ENCODE measurements at places on chromosomes 7 and 10.

DNA sequence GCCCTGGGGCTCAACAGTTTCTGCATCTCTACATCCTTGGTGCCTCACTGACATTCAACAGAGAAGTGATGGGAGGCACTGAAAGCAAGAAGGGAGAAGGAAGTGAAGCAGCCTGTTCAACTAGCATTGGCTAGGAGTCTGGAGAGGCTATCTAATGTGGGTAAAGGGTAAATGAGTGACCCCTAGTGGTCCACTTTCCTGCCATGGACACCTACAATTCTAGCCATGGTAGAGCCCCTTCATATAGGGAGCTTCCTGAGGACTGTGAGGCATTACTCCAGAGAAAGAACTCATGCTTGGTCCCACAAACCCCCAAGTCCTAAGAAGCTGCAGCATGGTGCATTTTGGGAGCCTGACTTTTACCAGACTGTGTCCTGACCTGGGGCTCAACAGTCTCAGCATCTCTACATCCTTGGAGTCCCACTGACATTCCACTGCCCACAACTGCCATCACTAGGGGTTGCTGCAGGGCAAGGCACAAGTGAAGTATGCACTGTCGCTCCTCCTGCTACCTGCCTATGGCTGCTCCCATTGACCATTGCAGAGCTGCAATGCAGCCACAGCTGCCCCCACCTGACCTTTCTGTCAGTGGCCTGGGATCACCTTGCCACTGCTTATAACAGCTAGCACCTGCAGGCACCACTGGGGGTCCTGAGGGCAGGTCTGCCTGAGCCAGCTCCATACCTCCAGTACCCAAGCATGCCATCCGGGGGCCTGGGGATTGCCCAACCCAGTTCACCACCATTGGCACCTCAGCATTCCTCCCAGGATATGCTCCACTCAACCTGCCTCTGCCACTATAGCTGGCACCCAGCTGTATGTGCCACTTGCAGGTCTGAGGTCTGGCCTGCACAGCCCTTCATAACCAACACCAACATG is 44.1 kb upstream of the CDK6 start:
- no peak for DNase-seq

DNA sequence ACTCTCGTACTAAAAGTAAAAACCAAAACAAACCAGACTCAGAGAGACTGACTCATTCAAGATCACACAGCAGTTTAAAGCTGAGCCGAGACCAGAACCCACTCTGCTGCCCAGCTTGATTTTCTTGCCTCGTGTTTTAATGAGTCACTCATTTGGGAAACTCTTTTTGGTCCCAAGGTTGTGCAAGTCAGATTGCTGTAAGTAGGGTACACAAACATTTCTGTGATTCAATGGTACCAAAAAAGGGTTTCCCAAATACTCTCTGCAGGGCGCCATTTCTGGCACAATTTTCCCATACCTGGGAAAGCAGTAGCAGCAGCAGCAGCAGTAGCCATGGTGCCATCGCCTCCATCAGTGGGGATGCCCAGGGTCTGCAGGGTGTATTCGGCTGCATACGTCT is 69.9 kb downstream of the ASAH2B start:
- DNase-seq: no peak

DNA sequence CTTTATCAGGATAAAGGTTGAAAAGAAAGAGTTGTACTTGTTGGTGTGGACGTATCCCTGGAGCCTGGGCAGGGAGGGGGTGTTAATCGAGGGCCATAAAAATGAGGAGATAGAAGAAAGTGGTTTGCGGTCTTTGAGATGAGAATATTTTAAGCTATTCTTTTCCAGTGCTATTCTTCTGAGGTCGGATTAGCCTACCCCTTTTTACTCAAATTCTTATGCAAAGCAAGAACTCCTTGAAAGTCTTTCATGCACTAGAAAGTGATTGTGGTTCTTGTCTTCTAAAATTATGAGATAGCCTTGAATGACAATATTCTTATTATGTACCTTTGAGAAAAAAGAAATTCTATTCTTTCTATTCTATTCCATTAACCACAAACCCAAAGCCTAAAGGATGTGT is 201.3 kb upstream of the SEMA3C start:
- DNase-seq: no peak

DNA sequence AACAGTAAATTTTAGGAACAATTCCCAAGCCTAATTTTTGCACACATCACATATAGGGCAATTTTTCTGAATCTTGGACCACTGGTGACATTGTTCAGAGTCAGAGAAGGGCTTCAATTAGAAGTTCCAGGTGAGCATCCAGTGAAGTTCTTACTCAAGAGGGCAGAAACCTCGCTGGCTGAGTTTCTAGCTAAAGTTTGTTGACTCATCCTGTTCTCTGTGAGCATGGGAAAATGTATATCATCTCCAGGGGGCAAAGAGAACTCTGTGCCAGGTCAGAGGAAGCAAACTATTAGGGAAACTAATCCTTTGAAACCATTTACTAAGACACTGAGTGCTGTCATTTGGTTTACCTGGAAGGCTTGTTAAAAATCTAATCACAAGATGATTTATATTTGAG is 695.6 kb upstream of the IGFBP3 start:
- no peak for DNase-seq

GRCh38 chr7:106369816-106370215 is 85.0 kb upstream of the NAMPT start:
- DNase-seq: no peak

- DNase-seq: no peak
Measured at GRCh38 chr7:45919993-45920459, 1.0 kb downstream of the IGFBP3 start.

DNA sequence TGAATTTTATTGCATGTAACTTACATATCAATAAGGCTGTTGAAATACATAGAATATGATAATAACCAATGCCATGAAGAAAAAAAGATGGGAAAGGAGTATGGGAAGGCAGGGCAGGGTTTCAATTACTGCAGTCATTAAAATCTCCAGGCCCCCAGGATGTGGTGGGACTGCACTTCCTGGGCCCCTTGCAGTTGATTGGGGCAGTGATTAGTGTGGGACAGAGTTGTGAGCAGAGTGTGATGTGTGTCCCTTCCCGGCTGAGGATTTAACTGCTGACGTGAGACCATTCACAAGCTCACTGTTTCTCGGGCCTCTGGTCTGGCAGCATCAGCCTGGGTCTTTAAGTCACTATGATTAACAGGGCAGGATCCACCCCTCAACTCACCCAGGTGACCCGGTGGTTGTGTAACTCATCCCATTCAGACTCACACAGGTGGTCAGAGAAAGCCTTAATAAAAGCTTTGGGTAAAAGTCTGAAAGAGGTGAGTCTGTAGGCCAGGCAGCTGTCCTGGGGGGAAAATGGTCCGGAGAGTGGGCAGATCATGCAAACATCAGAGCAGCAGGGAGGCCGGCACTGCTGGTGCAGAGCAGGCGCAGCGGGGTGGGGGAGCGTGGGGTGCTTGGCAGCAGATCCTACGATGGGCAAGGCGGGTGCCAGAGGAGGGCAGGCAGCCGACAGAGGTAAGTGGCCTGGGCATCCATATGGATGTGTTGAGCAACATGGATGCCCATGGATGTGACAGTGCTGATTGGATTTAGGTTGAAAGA is 36.3 kb upstream of the WDFY4 start:
- DNase-seq: no peak

DNA sequence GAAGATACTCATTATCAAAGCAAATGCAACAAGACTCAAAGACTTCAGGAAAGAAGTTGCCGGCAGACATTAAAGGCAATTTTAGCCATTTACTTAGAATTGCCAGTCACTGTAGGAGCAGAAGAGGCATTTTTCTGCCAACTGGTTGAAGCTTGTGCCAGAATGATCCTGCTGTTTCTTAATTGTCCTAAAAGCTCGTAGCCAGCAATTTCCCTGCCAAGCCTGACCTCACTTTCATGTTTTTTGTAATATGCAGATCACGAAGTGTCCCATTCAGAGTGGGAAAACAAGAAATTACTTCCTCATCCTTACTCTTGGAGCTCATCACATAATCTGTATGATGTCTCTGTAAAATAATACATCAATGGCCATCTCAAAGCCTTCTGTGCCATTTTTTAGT is 130.9 kb upstream of the ANKRD1 start:
- DNase-seq: no peak

DNA sequence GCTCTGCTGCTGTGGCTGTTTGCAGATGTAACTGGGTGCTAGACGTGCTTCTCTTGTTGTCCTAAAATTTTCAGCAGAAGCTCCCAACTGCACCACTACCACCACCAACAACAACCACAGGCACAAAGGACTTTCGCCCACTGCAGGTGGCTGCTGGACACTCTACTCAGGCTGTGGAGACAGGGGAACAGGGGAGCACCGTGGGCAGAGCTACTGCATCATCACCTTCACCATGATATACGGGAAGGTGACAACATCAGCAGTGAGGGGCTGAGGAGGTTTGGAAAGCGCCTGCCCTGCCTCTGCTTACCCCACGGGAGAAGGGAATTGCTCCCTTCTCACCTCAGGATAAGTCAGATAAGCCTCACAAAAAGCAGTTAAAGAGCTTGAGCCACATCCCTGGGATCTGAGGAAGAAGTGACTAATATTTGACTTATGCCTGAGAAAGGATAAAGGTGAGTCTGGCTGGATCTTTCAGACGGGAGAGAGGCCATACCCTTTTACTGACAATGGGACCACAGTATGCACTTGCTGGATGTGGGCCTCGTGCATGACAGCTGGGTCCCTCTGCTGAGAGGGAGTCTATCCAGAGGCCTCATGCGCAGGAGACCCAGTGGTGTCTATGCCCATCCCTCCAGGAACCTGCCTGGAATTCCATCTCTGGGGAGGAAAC is 217.6 kb downstream of the KLF6 start:
- no peak for DNase-seq

GRCh38 chr10:69650589-69651261 is 20.7 kb downstream of the FAM241B start:
- DNase-seq: no peak

DNA sequence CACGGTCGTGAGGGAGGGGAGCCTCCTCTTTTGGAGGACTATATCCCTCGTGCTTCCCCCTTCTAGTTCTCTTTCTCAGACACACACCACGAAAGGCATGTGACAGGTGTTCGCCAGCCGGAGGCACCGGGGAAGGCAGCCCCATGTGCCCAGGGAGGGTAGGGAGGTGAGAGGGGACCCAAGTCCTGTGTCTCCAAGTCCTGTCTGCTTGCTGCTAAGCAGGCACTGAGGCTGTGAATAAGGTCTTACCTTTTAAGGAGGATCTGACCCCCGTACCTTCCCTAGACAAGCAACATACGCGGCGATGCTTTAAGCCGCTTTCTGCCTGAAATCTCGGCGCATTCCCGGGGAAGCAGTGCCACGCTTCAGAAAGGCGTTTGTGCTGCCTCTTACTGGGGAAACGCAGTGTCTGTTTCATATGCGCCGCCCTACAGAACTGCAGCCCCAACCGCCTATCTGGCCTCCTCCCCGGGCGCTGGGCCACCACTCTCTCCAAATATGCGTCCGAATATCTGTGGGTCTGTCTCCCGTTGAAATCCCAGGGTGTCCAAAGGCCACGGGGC is 770 bp downstream of the PLXNA4 start:
- DNase-seq: no peak

DNA sequence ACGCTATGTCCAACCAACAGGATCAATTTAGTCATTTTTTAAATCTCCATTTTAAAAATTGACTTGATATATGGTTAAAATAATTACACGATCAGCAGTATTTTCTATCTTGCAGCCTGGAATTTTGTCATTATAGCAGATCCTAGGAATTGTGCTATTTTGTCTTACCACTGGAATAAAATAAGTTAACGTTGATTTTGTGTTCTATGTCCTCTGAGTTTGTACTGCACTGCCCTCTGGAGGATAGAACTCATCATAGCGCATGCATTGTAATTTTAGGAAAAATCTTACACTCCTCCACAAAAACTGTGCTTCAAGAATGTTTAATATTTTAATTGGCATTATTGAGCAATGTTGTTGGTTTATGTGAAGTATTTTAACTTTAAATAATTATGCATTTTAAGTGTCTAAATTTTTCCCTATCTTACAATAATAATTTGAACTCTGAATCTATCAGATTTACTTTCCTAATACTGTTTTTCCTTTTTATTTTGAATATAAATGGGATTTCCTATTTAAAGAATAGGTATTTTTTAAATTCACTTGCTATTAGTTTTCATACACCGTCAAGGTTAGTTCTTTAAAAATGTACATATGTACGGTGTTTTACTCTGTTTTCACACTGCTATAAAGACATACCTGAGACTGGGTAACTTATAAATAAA is 220.1 kb downstream of the PPP1R3A start:
- no peak for DNase-seq

DNA sequence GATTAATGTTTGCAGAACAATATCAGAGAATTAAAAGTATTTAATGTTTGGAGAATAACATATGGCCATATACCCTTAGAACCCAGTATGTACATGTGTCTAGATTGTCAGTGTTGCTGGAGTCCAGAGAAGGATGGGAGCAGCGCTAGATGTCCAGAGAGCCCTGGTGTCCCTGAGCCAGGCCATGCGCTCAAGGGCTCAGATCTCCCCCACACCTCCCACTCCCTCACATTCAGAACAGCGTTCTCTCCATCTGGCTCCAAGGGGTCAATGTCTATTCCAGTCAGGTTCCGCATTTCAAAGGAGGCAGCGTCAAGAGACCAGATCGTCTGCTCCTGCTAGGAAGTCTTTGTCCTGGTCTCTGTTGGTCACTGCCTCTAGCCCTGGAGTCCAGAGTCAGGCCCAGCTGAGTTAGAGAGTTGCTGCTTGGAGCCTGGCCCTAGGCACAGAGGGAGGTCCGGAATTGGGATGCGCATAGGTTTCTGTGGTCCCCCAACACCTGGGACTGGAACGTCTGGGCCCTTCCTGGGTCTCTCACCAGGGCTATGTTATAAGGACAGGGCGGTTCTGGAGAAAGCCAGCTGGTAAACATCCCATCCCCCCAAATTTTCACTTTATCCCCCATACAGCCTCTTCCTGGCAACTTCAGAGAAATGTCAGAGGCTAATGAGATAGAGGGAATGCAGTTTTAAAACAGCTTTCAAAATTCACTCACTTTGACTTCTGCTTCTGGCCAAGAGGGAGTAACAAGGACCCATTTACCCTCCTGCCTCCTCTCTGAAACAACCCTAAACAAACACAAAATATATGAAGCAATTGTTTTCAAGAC is 6.5 kb upstream of the WDR86 start:
- no peak for DNase-seq

DNA sequence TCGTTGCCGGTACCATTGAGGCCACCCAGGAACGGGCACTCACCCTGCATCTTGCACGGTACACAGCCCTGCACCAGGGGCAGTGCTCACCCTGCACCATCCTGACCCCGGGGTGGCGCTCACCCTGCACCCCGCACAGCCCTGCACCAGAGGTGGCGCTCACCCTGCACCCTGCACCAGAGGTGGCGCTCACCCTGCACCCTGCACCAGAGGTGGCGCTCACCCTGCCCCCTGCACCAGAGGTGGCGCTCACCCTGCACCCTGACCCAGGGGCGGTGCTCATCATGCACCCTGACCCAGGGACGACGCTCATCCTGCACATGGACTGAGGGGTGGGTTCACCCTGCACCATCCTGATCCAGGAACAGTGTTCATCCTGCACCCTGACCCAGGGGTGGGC is 6.4 kb downstream of the TUBGCP2 start:
- no peak for DNase-seq

DNA sequence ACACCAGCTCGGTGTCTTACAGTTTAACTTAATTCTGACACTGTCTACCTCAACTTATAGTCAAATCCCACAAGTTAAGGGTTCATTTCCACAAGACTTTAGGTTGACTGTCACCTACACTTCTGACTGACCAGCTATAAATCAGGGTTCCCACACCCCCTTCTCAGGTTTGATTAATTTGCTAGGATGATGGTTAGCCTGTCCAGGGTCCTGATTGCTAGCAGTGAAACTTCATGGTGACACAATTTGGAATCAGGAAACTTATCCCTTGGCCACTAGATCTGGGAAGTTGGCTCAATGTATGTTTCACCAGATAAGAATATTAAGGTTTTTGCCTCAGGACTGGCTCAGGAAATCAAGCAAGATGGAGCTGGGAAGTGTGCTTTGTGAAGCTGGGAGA is 2.8 kb upstream of the RSU1 start:
- DNase-seq: no peak

Measured in T1000 (cell line).